Naive thymus-derived CD4-positive, alpha-beta T cell (primary cell): ENCODE measurements at places on chromosomes 2 and 18.

DNA sequence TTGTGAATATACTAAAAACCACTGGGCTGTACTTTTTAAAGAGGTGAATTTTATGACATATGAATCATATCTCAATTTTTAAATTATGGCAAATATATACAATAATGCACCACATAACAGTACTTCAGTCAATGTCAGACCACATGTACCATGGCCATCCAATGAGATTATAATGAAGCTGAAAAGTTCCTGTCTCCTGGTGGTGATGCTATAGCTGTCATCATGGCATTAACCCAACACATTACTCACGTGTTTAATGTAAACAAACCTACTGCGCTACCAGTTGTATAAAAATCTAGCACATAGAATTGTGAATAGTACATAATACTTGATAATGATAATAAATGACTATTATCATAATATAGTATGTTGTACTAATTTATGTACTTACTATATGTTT lies 77.6 kb upstream of the ID2 start:
- DNase-seq, result no peak

DNA sequence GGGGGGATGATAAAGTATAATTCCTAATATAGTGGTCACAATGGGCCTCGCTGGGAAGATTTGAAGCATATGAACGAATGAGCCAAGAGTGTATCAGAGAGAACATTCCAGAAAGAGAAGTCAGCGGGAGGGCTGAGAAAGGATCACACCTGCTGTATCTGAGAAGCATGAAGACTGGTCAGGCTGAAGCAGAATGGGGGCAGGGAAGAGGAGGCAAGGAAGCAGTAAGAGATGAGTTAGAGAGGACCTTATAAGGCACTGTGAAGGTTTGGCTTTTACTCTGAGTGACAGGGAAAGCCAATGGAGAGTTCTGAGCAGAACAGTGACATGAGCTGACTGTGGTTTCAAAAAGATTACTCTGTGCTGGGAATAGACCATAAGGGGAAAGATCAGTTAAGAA lies 73.5 kb downstream of the CHN1 start:
- no peak for DNase-seq

- no peak for DNase-seq
Measured at GRCh38 chr2:181977661-181978350, 7.8 kb upstream of the PPP1R1C start.

GRCh38 chr2:241410739-241411176 lies 54.7 kb downstream of the FARP2 start:
- DNase-seq, result no peak

DNA sequence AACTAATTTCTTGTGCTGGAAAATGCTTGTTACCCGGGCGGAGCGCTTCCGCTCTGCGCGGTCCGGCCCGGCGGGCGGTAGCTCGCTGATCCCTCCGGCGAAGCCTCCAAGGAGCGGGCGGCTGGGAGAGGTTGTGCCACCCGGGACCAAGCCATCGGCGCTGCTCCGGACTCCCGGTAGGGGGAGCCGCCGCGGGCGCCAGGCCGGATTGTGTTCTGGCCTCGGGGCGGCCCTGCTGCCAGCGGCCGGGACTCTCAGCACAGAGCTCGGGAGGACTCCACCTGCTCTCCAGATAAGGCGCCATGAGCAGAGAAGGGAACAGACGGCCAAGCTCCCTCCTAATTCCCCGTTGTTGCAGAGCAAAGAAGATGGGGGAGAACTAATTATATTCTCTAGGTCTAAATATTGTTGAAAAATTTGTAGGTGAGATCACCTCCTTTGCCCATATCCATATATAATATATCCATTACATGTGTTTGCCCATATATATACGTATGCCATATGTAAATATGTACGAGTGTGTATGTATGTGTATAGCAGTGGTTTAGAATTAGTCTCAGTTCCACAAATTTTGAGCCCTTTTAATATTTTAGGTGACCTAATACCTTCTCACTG lies 13.8 kb upstream of the SATB2 start:
- DNase-seq, result no peak

DNA sequence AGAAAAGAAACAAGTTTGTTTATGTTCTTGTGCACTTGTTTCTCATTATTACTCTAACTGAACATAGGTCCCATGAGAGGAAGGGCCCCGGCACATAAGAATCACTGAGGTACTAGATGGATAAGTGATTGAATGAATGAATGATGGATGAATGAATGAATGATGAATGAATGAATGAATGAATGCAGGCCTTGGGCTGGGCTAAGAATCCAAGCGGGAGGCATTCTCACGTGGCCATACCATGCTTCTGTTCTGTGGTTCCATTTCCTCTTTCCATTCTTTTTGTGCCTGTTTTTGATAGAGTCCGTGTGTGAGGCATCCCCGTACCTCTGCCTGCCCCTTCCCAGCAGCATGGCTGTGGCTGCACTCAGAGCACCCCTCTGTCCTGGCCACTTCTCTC lies 94.8 kb downstream of the SH3BP4 start:
- DNase-seq, result no peak
